ENCODE measurements at places on chromosomes 12 and 14.

GRCh38 chr12:116104167-116104767 lies 173.2 kb downstream of the MED13L start:
- no peak for DNase-seq

DNA sequence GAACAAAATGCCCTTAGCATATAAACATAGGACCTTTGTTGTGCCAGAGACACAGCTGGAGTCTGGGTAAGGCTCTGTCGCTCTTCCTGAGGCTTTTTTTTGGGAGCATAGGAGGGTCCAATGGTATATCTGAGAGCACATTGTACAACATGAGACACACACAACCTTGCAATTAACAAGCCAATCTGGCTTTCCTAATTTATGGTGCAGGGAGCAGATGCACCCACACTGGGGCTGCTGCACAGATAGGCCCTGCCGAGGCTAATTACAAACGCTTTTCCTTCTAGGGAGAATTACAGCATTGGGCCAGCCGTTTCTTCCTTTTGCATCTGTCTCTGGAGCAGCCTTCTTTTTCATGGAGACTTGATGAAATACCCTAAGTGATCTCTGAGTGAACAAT lies 75.0 kb upstream of the OVCH1 start:
- no peak for DNase-seq

- no peak for DNase-seq
These were observed 177.0 kb downstream of the CEP128 start for GRCh38 chr14:80764496-80764895.

DNA sequence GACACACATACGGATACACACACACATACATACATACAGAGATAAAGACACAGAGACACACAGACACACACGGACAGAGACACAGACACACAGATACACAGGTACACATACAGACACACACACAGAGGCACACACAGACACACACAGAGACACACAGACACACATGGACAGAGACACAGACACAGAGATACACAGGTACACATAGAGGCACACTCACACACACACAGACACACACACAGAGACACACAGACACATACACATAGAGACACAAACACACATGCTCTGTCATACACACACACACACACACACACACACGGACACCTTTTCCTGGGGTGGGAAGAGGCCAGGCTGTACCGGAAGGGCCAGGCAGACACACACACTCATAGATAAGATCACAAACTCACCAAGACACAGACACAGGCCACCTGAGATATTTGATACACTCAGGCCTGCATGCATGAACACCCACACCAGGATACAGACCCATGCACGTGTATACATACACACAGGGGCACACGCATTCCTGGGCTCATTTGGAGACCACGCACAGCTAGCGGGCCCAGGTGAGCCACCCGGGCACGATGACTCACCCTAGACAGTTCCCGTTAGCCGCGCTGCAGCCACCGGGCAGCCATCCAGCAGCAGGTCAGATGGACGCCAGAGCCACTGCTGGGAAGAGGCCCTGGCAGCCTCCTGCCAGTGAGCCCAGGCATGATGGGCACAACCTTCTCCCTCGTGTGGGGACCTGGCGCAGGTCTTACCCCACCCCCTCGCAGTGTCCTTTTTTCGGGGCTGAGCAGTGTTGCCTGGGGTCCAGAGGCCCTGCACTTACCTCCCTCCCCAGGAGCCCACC lies 1.8 kb upstream of the AHNAK2 start:
- DNase-seq: no peak

DNA sequence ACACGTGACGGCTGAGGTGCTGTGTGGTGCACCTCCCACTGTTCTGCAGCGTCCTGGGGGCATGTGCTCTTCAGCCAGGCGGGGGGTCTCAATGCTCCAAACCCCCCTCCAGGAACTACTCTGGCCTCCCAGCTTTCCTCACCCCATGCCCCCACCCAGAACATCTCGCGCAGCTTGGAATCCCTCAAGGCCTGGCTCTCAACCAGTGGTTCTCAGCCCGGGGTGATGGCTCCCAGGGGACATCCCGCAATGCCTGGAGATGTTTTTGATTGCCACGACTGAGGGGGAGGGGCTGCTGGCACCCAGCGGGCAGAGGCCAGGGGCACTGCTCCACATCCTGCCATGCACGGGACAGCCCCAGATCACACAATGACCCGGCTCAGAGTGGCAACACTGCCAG lies 78.9 kb upstream of the DICER1 start:
- DNase-seq: no peak

- DNase-seq: no peak
These were observed 82.7 kb downstream of the ADCK1 start for GRCh38 chr14:77882636-77883035.

GRCh38 chr12:27330846-27331245 lies 1.8 kb upstream of the BMAL2 start:
- DNase-seq: no peak

DNA sequence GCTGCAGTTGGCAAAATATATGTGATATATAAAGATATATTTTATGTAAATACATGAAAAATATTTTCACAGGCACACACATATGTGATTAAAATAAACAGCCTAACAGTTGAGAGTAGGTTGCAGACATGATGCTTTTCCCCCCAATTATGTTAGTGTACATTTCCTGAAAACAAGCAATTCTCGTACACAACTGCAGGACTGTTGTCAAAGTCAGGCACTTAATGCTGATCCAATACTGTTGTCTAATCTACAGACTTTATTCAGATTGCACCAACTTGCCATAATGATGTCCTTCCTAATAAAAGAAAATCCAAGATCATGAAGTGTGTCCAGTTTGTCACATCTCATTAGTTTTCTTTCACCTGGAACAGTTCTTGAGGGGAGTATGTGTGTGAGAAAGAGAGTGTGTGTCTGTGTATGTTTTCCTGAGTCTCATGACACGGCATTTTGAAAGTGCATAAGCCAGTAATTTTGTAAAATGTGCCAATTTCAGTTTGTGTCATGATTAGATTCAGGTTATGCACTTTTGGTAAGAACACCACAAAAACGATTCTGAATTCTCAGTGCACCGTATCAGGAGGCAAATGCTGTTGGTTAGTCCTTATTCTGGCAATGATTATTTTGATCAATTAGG lies 16.5 kb upstream of the SEL1L start:
- no peak for DNase-seq

- no peak for DNase-seq
These were observed 952 bp downstream of the DRAM1 start for GRCh38 chr12:101878243-101878821.

DNA sequence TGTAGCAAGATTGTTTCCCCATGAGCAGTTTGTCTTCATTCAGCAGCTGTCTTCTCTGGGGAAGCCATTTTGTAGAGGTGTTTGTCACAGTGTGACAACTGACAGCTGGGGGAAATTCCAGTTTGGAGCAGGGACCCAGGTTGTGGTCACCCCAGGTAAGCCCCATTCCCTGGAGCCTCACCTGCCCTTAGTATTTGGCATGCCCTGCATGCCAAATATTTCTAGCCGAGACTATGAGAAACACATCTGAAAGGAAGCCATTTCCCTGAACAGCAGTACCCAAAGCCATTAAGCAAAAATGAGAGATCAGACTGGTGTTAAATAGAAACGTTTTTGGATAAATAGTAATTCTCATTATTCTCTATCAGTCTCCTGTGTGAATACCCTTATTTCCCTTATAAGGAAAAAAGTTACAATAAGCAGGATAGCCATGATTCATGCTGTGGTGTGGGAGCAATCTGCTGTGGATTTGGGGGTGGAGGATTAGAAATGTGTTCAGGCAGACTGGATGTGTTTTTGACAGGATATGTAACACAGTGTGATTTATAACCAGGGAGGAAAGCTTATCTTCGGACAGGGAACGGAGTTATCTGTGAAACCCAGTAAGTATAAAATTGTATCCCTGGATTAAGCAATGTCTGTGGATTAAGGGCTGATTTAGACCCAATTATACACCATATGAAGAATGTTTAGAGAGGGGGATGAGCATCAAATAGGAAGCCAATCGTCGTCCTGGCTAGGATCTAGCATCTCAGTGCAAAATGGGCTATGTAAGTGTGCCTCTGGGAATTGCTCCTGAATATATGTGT lies 68.9 kb downstream of the DAD1 start:
- no peak for DNase-seq

- no peak for DNase-seq
These were observed 85.5 kb downstream of the CEP83 start for GRCh38 chr12:94374124-94374523.

DNA sequence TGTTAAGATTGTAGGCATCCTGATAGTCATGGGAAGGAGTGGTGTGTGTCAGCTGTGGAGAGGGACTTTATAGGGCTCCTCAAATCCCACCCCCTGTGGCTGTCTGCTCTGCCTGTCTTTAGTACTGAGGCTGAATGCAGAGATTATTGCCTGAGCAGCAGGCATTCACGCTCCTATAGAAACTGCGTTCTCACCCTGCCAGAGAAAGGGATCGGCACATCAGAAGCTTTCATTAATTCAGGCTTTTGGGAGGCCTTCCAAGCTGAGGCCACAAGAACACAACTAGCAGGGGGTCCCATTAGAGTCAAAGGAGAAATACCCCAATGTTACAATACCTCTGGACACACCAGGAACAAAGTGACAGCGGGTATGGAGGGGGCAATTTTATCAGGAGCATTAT lies 12.6 kb downstream of the KCNK10 start:
- no peak for DNase-seq

DNA sequence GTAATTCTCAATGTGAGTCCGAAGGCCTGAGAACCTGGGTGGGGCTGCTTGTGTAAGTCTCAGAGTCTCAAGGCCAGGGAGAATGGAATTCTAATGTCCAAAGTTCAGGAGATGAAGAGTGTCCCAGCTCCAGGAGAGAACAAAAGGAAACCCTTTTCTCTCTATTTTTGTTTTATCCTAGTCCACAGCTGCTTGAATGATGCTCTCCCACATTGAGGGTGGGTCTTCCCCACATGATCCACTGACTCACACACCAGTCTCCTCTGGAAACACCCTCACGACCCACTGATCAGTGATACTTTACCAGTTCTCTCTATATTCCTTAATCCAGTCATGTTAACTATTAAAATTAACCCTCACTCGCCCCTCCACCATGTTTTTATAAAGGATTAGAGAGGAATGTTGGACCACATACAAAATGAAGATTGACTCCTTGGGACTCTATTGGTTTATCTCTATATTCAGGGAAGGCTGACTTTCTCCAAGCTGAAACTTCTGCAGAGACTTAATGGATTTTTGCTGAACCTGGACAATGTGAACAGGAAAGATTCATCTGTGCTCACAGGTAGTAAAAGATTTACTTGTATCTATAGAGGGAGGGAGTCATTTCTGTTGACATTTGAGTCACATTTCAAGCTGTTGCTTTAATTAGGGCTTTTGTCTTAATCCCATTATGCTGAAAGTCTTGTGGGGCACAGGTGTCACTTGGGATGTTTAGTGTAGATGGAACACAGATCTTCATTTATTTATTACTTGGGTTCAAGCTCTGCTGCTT lies 1061.0 kb upstream of the TMEM132C start:
- DNase-seq: no peak

DNA sequence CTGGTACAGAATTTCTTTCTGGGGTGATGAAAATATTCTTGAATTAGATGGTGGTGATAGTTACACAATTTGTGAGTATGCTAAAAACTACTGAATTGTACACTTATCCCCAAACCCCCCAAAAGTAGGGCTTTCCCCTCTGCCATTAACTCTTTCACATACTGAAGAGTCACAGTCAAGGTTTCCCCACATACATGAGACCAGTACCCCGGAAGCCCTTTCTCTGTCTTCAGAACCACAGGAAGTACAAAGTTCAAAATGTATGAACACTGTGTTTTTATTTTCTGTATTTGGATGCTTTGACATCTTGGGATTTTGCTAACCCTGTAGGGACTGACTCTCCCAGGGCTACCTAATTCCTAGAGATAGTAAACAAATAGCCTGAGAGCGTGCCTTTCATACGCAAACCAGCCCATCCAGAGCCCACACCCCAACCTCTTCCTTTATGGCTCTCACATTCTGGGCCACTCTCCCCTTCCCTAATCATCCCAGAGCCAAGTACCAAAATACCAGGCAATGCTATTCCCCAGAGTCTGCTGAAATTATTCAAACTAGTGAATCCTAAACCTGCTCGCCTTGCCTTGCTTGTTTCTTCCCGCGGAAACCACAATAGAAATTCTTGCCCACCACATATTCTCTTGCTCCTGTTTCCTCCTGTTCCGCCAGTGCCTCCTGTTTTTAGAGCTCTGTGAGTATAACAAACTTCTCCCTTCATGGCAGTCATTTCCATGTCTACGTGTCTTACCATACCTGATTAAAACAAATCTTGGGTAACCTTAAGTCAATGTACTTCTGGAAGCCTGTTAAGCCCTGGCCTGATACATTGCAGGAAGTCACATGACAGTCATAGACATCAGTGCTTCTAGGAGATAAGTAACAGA lies 524.8 kb downstream of the FUT8 start:
- no peak for DNase-seq

DNA sequence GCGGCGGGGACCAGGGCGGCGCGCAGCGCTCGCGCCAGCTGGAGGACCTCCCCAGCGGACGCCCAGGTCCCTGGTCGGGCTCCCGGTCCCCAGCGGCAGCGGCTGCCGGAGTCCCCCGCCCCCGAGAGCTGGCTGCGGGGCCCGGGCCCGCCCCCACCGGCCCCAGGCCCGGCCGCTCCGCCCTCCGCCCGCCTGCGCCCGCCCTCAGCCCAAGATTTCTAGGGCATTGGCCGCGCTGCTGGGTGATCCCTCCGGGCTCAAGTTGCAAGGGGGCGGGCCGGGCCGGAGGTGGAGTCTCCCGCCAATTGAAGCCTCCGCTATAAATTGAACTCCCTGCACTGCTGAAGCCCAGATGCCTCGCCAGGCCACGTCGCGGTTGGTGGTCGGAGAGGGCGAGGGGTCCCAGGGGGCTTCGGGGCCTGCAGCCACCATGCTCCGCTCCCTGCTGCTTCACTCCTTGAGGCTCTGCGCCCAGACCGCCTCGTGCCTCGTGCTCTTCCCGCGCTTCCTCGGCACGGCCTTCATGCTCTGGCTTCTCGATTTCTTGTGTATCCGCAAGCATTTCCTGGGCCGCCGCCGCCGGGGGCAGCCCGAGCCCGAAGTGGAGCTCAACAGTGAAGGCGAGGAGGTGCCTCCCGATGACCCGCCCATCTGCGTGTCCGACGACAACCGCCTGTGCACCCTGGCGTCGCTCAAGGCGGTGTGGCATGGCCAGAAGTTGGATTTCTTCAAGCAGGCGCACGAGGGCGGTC lies at the start of gene DIO3:
Gene DIO3 (plus strand): TSS at position 351 of the 752 bp plus-strand sequence.
- no peak for DNase-seq

DNA sequence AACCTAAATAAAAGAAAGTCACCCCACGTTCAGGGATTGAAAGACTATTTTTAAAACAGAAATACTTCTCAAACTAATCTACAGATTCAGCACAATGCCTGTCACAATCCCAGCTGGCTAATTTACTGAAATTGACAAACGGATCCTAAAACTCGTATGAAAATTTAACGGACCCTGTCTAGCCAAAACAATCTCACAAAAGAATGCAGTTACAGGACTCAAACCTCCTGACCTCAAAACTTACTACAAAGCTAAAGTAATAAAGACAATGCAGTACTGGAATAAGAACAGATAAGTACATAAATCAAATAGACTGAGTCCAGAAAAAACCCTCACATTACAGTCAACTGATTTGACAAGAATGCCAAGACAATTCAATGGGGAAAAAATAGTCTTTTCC lies 48.8 kb downstream of the IPO8 start:
- no peak for DNase-seq

GRCh38 chr12:14239350-14239934 lies 126.0 kb upstream of the ATF7IP start:
- DNase-seq: no peak

- no peak for DNase-seq
These were observed 72.7 kb downstream of the DYRK2 start for GRCh38 chr12:67721248-67721647.

- DNase-seq: no peak
These were observed 13.8 kb downstream of the ARMH4 start for GRCh38 chr14:58138031-58138713.
